Daoy (cell line): ENCODE measurements at places on chromosomes 7 and 10. TPM values are rescaled to one million over a fixed set of nuclear protein-coding genes. Genes with fewer than 3 reads are reported as not detected.

The GJD4 gene
- not detected in 2 replicates for total RNA-seq

The LDB1 gene
- 18.9 and 20.6 TPM in 2 replicates for total RNA-seq

The CTAGE4 gene
- total RNA-seq, result 0.09 and 0.23 TPM in 2 replicates

The LRIT1 gene
- not detected in 2 replicates for total RNA-seq

The KLF14 gene
- total RNA-seq, result 0.06 and 0.86 TPM in 2 replicates

The CYP2W1 gene
- not detected in 2 replicates for total RNA-seq

The HOXA11 gene
- total RNA-seq, result 7.7 and 8.2 TPM in 2 replicates

The AKR1C3 gene
- total RNA-seq, result 2.1 and 4.3 TPM in 2 replicates

The LIPM gene
- total RNA-seq, result not detected in 2 replicates

The NRG3 gene
- total RNA-seq, result not detected in 2 replicates

The STK31 gene
- total RNA-seq, result 0.34 and 0.36 TPM in 2 replicates

The TMEM26 gene
- total RNA-seq, result not detected in 2 replicates

The SLC18A2 gene
- total RNA-seq, result not detected in 2 replicates

The CALHM3 gene
- total RNA-seq, result 0.29 TPM in 1 of 2 replicates, not detected in the other

The CXCL12 gene
- total RNA-seq, result 2.1 and 2.2 TPM in 2 replicates

The PPP1R17 gene
- not detected in 2 replicates for total RNA-seq

The TUBAL3 gene
- total RNA-seq, result 0.23 and 0.54 TPM in 2 replicates

The TRPV5 gene
- 0.06 TPM in 1 of 2 replicates, not detected in the other for total RNA-seq

The UCN3 gene
- total RNA-seq, result not detected in 2 replicates

The HOXA4 gene
- total RNA-seq, result 4.1 and 6.7 TPM in 2 replicates

The SPDYE2B gene
- not detected in 2 replicates for total RNA-seq

The OR2A12 gene
- total RNA-seq, result not detected in 2 replicates

The PPP1R3C gene
- total RNA-seq, result 0.54 and 0.74 TPM in 2 replicates

The BRAF gene
- 5.1 and 13.7 TPM in 2 replicates for total RNA-seq

The PON1 gene
- total RNA-seq, result not detected in 2 replicates

The AMPH gene
- total RNA-seq, result 14.0 and 27.8 TPM in 2 replicates

The MCM10 gene
- total RNA-seq, result 29.4 and 30.3 TPM in 2 replicates
